ENCODE measurements at places on chromosomes 12 and 14. TPM values are rescaled to one million over a fixed set of nuclear protein-coding genes. Genes with fewer than 3 reads are reported as not detected.

- peaks cover 72% of the 10 kb centered on the region for H3K4me1 ChIP-seq
- H3K27me3 ChIP-seq, result peaks cover 42% of the 10 kb centered on the region
- peaks cover 34% of the 10 kb centered on the region for H3K36me3 ChIP-seq
- DNase-seq, result no peak
- peak overlapping the region; percentile 47 for H3K27ac ChIP-seq
These were observed 358.4 kb downstream of the DPF3 start for GRCh38 chr14:72535485-72535884.

DNA sequence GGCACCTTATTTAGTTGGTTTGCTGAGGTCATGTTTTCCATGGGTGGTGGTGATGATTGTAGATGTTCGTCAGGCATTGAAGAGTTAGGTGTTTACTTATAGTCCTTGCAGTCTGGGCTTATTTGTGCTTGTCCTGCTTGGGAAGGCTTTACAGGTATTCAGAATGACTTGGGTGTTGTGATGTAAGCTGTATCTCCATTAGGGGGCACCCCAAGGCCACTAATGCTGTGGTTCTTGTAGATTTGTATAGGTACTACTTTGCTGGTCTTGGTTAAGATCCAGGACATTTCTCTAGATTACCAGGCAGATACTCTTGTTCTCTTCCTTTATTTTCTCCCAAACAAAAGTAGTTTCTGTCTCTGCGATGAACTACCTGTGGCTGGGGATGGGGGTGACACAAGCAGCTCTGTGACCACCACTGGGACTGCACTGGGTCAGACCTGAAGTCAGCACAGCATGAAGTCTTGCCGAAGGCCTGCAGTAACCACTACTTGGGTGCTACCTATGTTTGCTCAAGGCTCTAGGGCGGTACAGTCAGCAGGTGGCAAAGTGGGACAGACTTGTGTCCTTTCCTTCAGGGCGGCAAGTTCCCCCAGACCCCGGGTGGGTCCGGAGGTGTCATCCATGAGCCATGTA is 35.8 kb upstream of the FBXO33 start:
- peaks cover 22% of the 10 kb centered on the region for H3K27me3 ChIP-seq
- no peak overlapping the region for H3K4me3 ChIP-seq
- H3K36me3 ChIP-seq, result no peaks in the 10 kb centered on the region

DNA sequence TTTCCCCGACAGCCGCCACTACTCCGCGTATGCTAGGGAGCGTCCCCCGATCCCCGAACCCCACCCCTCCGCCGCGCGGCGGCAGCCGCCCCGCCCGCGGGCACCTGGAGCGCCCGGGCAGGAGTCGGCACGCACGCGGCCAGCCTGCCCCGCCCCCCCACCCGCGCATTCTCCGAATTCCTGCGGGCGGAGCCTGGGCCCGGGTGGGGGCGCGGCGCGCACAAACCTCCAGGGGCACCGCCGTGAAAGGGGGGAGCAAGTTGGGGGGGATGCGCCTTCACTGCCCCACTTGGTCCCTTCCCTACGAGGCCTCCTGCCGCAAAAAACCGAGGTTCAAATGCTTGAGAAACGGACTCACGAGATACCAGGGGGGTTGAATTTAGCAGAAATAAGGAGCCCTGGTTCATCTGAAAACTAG is 1.7 kb downstream of the AJUBA start:
- H3K27ac ChIP-seq, result no peak overlapping the region
- peaks cover 2% of the 10 kb centered on the region for H3K36me3 ChIP-seq
- H3K4me3 ChIP-seq, result no peak overlapping the region
- peaks cover 33% of the 10 kb centered on the region for H3K27me3 ChIP-seq

DNA sequence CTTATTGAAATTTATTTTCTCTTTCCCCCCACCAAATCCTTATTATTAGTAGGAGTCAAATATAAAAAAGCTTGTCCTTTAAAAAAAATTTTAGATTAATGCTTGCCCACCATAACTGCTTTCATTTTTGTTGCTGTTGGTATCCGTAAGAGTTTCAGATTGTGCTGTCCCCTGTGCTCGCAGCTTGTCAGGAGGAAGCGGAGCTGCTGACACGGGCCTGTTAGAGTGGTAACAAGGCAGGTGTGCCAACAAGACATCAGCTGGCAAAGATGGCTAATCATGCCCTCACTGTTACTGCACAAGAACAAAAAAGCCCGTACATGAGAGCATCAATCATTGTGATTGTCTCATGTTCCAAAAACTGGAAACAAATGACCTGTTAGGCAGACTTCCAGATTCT is 148.4 kb downstream of the ALG10B start:
- H3K27ac ChIP-seq, result no peak overlapping the region
- no peaks in the 10 kb centered on the region for H3K27me3 ChIP-seq
- no peaks in the 10 kb centered on the region for H3K4me1 ChIP-seq

DNA sequence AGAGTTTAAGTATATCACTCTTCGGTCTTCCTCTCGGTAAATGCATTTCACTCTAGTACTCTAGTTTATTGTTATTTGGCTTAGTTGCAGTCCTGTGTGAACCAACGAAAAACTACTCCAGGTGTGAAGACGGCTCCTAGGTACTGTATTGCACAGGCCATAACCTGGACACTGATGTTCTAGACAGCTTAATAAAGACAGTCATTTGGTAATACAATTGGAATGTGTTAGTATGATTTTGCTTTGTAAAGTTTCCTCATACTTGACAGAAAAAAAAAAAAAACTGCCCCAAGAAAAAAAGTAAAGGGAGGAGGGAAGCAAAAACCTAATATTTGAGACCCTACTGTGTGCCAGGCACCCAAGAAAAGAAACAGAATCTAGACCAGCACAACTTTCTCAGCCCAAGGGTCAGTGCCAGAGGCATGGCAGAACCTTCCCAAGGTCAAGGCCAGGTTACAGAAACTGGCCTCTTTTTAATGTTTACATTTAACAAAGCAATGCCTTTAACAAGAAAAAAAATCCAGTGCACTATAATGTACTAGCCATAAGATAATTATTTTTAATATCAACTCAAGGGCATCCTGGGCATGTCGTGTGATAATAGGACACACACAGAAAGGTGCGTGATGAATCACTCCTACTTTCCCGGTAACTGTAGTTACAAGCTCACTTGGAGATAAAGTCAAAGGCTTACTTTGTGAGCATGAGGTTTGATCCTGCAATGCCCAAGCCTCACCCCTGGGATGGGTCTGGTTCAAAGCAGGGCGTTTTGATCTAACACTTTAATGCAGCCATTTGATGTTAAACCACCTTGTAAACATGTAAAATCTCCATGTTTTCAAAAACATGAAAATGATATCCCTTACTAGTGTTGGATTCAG is 110.6 kb downstream of the BMP4 start:
- no peak for DNase-seq
- no peaks in the 10 kb centered on the region for H3K27me3 ChIP-seq
- no peaks in the 10 kb centered on the region for H3K36me3 ChIP-seq
- no peaks in the 10 kb centered on the region for H3K4me1 ChIP-seq
- H3K27ac ChIP-seq, result no peak overlapping the region
- no peak overlapping the region for H3K4me3 ChIP-seq

DNA sequence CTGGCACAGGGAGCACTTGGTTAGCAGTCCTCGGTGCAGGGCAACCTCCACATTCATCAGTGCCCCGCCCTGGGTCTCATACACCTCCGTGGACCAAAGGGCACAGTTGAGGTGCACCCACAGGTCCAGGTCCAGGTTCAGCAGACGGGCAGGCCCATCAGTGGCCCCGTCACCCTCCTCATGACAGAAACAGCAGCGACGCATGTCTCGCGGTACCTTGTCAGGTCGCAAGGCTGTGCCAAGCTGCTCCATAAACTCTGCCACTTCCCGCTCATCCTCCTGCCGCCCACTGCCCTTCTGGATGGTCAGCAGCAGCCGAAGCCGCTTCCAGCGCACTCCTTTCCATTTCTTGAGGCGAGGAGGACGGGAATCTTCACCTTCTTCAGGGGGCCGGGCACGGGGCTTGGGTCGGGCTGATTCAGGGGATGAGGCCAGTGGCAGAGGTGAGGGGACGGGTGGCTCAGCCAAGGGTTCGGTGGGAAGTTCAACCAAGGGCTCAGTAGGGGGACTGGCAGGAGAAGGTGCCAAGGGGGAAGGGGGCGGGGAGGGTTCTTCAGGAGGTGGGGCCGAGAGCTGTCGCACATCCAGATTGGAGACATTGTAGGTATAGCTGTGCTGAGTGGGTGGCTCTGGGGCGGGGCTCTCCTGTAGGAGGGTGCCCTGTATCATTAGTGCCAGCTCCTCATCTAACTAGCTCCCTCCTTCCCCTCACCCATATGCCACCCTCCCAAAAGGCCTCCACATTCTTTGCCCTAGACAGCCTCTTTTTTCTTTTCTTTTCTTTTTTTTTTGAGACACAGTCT is 8.3 kb upstream of the PRKAG1 start:
- no peaks in the 10 kb centered on the region for H3K4me1 ChIP-seq
- H3K36me3 ChIP-seq, result peaks cover 30% of the 10 kb centered on the region
- no peak for DNase-seq
- no peak overlapping the region for H3K27ac ChIP-seq

- no peak overlapping the region for H3K27ac ChIP-seq
- peaks cover 44% of the 10 kb centered on the region for H3K4me1 ChIP-seq
- no peaks in the 10 kb centered on the region for H3K27me3 ChIP-seq
- H3K36me3 ChIP-seq, result no peaks in the 10 kb centered on the region
- no peak overlapping the region for H3K4me3 ChIP-seq
- no peak for DNase-seq
These were observed 97.5 kb downstream of the LRRC74A start for GRCh38 chr14:76923431-76924370.

- no peaks in the 10 kb centered on the region for H3K27me3 ChIP-seq
- peaks cover 20% of the 10 kb centered on the region for H3K4me1 ChIP-seq
- DNase-seq, result no peak
- no peak overlapping the region for H3K4me3 ChIP-seq
- H3K27ac ChIP-seq, result no peak overlapping the region
These were observed 210.5 kb downstream of the FOXN3 start for GRCh38 chr14:89206389-89207031.

DNA sequence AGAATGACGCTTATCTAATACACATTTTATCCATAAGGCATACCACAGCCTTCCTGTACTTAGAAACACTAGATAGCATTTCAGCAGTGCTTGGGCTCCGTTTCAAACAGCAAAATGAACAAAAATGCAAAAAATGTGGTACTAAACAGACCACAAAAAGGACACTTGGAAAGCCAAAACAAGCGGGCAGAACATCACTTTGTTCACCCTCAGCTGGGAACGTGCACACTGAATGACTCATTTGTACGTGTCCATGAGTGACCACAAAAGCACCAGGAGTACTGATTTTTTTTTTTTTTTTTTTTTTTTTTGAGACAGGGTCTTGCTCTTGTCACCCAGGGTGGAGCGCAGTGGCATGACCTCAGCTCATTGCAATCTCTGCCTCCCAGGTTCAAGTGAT is 8.9 kb upstream of the FOXN3 start:
- peak overlapping the region; percentile 41 for H3K27ac ChIP-seq
- peaks cover 2% of the 10 kb centered on the region for H3K36me3 ChIP-seq
- no peak overlapping the region for H3K4me3 ChIP-seq
- H3K27me3 ChIP-seq, result no peaks in the 10 kb centered on the region
- DNase-seq, result peak; percentile 61

DNA sequence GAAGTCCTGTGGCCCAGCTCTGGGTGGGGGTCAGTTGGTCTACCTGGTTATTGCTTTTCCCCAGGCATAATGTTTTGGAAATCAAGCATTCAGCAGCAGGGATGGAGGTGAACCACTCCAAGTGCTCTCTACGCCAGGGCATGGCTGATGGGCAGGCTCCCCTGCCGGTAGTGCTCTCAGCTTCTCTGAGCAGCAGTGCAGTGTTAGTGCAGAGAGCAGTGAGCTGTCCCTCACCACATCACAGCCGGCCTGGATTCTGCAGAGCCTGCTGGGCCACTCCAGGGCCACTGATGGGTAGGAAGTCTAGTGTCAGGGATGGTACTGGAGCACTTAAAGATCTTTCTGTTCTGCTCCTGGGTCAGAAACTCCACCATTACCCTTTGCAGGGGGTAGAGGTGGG is 151.1 kb downstream of the CALM1 start:
- H3K4me3 ChIP-seq, result no peak overlapping the region
- no peaks in the 10 kb centered on the region for H3K4me1 ChIP-seq
- H3K27me3 ChIP-seq, result no peaks in the 10 kb centered on the region
- no peak for DNase-seq
- no peaks in the 10 kb centered on the region for H3K36me3 ChIP-seq
- H3K27ac ChIP-seq, result no peak overlapping the region

DNA sequence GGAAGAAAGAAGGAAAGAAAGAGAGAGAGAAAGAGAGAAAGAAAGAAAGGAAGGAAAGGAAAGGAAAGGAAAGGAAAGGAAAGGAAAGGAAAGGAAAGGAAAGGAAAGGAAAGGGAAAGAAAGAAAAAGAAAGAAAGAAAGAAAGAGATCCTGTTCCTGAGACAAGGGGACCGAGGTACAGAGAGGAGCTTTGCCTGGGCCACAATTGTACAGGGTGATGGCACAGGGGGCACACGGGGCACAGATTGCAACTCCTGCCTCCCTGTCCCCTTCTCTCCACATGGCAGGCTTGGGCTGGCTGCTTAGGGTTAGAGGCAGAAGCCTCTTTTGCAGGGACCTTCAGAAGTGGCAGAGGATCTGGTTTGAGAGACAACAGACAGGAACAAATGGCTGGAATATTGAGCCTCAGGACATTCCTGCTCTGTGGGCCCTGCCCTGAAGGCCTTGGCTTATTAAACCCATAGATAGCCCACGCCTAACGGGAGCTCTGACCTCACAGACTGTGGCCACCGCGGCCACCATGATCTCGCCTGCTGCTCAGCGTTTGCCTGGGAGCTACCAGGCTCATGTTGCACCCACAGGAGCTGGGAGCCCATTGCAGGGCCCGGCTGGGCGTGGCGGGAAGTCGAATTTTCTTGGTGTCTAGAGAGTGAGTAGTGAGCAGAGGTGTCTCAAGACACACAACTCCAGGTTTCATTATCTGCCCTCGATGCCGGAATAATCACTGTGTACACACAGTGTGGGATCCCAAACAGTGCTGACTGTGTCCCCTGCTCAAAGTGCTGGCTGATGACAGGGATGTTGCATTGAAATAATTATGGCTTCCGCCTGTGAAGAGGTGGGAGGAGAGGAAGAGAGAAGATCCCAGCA is 147.9 kb upstream of the NCOR2 start:
- H3K36me3 ChIP-seq, result no peaks in the 10 kb centered on the region
- H3K4me3 ChIP-seq, result no peak overlapping the region
- DNase-seq, result no peak
- peaks cover 56% of the 10 kb centered on the region for H3K27me3 ChIP-seq

DNA sequence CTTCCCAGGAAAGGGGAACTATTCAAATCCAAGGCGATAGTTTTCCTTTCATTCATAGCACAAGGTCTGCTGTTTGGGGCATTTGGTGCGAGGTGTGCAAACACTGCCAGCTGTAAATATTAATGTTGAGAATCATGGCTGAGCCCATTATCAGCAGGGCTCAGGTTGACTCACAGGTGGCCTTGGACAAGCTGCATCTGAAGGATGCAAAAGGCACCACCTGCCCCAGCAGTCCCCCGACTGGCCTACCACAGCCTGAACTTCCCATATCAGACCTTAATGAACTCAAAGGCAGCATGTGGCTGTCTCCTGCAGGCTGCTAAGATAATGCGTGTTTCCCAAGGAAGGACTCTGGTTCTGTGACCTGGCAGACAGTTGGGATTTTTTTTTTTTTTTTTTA is 93.3 kb upstream of the MAP1LC3B2 start:
- no peak overlapping the region for H3K4me3 ChIP-seq
- no peak for DNase-seq
- H3K27me3 ChIP-seq, result no peaks in the 10 kb centered on the region
- no peaks in the 10 kb centered on the region for H3K36me3 ChIP-seq
- H3K27ac ChIP-seq, result no peak overlapping the region

GRCh38 chr14:85224241-85224640 is 305.7 kb upstream of the FLRT2 start:
- H3K27ac ChIP-seq, result no peak overlapping the region
- H3K27me3 ChIP-seq, result no peaks in the 10 kb centered on the region
- DNase-seq, result no peak
- no peaks in the 10 kb centered on the region for H3K36me3 ChIP-seq

The TOMM20L gene
- not detected for total RNA-seq

The SELPLG gene
- 148 TPM for total RNA-seq

The RILPL2 gene
- total RNA-seq, result 6.3 TPM

The ISCA2 gene
- total RNA-seq, result 25.6 TPM
